ENCODE measurements at places on chromosomes 3 and 15.

DNA sequence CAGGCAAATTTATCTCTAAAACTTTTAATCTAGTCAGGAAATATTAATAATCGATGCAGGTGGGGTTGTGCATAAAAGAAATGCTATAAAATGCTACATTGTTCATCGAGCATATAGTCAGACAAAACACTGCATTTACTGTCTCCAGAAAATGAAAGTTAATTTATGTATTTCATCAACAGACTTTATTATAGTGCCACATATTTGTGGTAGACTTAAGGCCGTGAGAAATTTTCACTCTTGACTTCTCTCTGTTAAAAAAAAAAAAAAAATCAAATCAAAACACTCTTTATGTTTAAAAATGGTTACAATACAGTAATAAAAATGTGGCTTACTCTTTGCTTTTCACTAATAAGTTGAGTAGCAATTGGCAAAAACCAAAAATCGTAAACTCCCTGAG, 67.4 kb downstream of the RBMS3 start:
- no peak for DNase-seq

GRCh38 chr3:27080258-27080525, 289.0 kb downstream of the NEK10 start:
- DNase-seq = no peak

DNA sequence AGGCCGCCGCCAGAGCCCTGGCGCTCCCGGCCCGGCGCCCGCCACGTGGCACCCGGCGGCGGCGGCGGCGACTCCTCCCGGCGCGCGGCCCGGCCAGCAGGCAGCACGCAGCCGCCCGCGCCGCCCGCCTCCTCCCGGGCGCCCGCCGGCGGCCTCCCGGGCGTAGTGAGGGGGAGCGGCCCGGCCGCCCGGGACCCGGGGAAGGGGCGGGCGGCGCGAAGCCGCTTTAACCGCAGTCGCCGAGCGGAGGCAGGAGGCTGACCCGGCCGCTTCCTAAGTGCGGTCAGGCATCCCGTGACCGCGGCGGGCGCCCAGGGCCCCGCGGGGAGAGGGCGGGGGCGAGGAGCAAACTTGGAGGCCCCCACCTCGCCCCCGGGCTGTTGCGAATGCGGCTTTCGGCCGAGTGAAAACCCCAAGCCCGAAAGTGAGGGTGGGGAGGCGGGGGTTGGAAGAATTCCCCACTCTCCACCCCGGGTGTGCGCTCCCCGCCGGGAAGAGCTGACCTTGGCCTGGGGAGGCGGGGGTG, 1.7 kb upstream of the HES1 start:
- DNase-seq = peak; percentile 83

GRCh38 chr15:35399901-35400300, 146.1 kb downstream of the DPH6 start:
- DNase-seq = no peak

DNA sequence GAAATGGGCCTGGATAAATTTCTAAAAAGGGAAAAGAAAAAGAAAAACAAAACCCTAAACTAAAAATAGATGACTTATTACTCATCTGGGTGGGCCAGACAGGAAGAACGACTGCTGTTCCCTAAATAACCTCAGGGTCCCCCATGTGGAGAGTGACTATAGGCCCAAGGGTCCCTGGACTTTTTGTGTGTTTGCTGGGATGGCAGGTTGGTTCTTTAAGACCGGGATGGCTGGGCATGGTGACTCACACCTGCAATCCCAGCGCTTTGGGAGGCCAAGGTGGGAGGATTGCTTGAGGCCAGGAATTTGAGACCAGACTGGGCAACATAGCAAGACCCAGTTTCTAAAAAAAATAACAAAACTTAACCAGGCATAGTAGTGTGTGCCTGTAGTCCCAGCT, 43.8 kb upstream of the TRA2B start:
- DNase-seq = no peak

- DNase-seq = peak; percentile 37
These were observed 142.9 kb upstream of the TP63 start for GRCh38 chr3:189488241-189488767.

DNA sequence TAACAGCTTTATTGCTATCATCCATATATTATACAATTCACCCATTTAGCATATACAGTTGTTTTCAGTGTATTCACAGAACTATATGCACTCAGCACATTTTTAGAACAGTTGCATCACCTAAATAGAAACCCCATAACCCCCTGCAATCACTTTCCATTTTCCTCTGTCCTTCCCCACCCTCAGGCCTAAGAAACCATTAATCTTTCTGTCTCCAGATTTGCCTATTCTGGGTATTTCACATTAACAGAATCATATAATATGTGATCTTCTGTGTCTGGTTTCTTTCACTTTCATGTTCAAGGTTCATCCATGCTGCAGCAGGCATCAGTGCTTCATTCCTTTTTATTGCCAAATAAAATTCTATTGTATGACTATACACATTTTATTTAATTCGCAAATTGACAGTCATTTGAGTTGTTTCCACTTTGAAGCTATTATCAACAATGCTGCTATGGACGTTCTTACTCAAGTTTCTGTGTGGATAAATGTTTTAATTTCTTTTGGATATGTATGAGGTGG, 39.8 kb downstream of the ADAMTS17 start:
- DNase-seq = no peak

DNA sequence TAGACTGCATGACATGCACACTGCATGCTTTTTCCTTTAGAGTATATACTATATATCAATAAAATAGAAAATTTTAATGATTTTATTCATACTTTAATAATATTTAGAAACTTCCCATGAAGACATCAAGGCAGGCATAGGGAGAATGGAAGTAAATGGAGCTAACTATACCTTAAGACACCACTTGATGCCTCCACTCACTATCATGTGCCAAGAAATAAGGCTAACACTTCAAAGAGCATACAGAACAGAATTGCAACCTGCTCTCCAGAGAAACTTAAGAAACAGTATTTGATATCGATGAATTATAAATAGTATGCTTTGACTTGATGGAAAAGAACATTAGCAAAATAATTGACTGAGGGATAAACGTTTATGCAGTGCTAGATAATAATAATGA, 192.6 kb upstream of the MBNL1 start:
- no peak for DNase-seq

DNA sequence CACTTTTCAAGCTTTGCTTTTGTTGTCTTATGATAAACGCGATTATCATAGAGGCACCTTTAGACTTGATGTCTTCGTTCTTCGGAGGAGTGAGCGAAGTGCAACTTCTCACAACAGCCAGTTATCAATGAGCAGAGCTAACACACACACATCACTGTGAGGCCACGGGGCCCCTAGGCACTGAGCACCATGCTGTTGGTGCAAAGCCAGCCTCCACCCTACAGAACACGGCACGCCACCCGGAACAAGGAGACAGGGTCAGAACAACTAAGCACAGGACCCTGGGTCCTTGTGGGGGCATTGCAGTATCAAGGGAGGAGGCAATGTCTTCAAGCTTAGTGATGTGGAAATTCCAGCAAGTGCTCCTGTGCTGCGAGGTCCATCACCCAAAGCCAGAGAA, 244.5 kb downstream of the OCA2 start:
- DNase-seq = no peak

- no peak for DNase-seq
These were observed 18.9 kb downstream of the IL1RAP start for GRCh38 chr3:190532731-190533203.

GRCh38 chr3:62479326-62479725, 106.0 kb upstream of the FEZF2 start:
- DNase-seq = no peak

GRCh38 chr3:45236964-45237363, 10.9 kb upstream of the TMEM158 start:
- no peak for DNase-seq

GRCh38 chr15:66803182-66803729, 101.2 kb downstream of the SMAD6 start:
- peak; percentile 91 for DNase-seq

GRCh38 chr3:197002701-197003454, 26.7 kb downstream of the MELTF start:
- DNase-seq = peak; percentile 85

- DNase-seq = no peak
These were observed 14.3 kb downstream of the CCR8 start for GRCh38 chr3:39343760-39344159.

- no peak for DNase-seq
These were observed 1.4 kb downstream of the HEMK1 start for GRCh38 chr3:50570508-50571279.

DNA sequence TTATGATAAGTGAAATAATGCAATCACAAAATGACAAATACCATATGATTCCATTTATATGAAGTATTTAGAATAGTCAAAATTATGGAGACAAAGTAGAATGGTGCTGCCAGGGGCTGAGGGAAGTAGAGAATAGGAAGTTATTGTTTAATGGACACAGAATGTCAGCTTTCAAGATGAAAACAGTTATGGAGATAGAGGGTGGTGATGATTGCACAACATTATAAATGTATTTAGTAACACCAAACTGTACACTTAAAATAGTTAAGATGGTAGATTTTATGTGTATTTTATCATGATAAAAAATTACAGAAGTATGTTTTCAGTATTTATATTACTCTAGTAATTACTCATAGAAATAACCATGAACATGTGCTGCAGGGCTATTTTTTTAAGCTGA, 100.8 kb upstream of the AZI2 start:
- no peak for DNase-seq

Measured in psoas muscle (tissue), 8 donors.